ENCODE measurements at places on chromosomes 3 and 15.

DNA sequence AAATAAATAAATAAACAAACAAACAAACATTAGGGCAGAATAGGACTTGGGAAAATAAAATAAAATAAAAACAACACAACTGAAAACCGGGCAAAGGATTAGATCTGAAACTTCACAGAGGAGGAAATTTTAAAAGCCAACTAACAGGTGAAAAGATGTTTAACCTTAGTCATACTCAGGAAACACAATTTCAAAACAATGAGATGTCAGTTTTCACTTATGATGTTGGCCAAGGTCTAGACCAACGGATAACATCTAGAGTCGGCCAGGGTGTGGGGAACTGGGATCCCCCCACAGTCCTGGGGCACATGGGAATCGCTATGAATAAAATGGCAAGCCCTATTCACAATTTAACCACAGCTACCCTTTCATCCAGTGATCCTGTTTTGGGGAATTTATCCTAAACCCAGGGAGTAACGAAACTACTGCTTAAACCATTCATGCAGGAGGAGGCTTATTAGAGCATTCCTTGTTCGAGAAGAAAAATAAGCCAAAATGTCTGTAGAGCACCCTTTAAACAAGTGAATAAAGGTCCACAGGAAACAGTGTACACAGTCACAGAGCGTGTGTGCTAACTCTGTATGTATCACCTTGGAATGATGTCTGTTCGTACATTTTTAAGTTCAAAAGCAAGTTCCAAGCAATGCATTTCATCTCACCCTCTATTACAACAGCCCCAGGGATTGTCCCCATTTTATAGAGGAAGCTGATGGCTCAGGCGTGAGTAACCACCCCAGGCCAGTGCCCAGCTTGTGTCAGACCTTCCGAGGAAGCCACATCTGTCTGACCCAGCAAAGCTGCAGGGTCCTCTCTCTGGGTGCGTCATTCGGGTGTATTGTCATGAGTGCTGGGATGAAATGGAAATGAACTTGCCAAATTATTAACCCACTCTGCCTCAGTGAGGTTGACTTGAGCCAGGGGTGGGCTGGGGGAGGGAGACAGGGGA is 6.3 kb upstream of the ANPEP start:
- DNase-seq = no peak

- no peak for DNase-seq
These were observed 346.2 kb upstream of the CBLB start for GRCh38 chr3:106215047-106215446.

- DNase-seq = no peak
These were observed 22.6 kb downstream of the CCRL2 start for GRCh38 chr3:46429671-46430070.

DNA sequence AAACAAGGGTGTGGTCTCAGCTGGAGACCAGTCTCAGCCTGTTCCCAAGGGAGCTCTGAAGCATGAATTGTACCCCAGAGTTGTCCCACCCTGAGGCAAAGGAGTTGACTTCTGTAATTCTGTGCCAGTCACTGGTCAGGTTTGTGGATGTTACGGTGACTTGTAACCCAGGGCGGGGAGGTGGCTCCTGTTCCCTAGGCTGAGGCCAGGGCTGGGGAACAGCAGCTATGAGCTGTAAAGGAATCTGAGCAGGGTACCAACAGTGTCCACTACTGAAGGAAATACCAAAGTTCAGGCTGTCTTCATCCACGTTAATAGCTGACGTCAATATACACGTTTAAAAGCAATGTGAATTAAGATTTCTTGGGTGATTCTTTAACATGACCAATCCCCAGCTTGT is 266.2 kb downstream of the ABHD5 start:
- DNase-seq = no peak

DNA sequence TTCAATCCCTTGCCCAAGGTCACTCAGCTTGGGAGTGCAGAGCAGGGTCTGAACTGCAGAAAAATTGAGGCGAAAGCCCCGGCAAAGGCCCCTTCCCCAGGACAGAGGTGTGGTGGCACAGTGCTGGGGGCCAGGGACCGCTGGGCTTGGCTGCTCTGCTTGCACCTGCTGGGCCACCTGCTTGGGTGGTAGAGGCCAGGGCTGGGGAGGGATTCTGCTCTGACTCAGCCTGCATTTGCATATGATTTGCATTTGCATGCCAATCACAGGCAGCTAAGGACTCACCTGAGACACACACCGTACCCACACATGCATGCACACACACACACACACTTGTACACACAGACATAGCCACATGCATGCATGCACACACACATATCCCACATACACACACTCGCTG is 9.9 kb downstream of the GRM2 start:
- no peak for DNase-seq

DNA sequence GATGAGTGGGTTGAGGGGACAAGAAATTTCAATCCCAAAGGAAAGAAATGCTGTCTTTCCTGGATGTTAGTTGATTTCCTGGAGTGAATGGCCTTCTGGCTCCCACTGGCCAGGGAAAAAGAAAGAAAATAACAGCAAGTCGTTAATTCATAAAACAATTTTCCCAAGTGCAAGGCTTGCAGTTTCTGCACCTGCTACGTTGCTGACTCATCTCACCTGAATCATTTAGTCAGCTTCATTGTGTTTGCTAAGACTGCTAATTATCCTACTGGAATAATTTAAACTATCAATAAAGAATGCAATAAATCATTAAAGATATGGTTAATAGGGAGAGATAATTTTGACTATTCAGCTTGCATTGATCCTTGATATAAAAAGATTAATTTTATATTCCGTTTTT is 387.6 kb downstream of the ROBO2 start:
- DNase-seq = no peak

GRCh38 chr3:67875858-67876257 is 221.4 kb upstream of the SUCLG2 start:
- no peak for DNase-seq

DNA sequence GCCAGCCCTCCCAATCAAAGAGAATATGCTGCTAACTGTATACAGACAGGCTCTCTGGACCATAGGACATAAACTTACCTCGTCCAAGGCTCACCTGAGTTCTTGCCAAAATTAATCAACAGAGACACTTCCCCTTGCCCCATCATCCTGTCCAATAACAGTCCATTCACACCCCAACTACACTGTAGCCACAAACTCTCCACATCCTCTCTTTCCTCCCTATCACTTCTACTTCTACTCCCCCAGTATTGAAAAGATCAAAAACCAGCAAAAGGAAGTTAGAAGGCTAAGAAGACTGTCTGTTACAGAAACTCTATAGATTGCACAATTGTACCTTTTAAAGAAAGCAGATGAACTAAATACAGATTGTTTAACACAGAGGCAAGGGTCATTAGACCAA is 133.5 kb upstream of the STT3B start:
- no peak for DNase-seq

- no peak for DNase-seq
These were observed 42.3 kb downstream of the FSD2 start for GRCh38 chr15:82763361-82764116.

DNA sequence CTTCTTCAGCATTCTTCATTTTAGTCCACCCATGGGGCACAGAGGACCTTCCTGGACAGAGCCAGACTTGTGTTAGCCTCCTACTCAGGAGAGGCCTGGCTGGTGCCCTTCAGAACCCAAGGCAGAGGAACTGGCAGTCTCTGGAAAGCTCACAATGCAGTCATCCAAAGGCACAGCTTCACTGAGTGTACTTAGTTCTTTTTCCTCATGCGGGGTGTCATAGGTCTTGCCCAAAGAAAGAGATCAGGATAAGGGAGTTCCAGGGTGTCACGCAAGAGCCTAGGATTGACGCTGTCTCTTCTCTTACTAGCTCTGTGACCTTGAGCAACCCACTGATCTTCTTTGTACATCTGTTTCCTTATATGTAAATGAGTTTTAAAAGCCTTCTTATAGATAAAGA is 58.7 kb downstream of the CD200 start:
- no peak for DNase-seq

GRCh38 chr15:75578948-75579920 is at the start of gene PTPN9:
Gene PTPN9 (minus strand): TSS chr15:75579315. CDS start chr15:75578776, 539 bp downstream.
- DNase-seq = peak; percentile 51

DNA sequence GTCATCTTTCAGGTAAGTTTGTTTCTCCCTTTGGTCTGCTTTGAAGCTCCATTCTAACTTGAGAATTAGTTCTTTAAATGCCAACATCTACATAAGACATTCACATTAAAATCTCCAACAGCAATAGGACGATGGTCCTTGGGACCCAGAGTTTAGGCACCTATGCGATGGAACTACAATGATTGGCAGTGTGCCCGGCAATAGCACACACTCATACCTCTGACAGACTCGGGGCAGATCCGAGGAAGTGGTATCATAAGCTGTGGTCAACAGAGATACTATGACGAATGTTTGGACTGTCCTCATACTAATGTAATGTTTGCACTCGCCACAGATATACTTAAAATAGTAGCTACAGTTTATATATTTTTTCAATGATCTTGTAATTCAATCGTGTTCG is 34.2 kb upstream of the NR2F2 start:
- no peak for DNase-seq
